Activated CD4-positive, CD25-positive, alpha-beta regulatory T cell treated with anti-CD3 and anti-CD28 coated beads, Interleukin-2, amount 50 U/mL, for 72 hours (primary cell): ENCODE measurements at places on chromosomes 7 and 10.
A peak's percentile ranks its signal among the peaks of the same experiment; 100 is the strongest.

- no peak for DNase-seq
Measured at GRCh38 chr10:48964038-48964437, 24.4 kb upstream of the LRRC18 start.

GRCh38 chr7:46152696-46153095 is 231.6 kb upstream of the IGFBP3 start:
- no peak for DNase-seq

DNA sequence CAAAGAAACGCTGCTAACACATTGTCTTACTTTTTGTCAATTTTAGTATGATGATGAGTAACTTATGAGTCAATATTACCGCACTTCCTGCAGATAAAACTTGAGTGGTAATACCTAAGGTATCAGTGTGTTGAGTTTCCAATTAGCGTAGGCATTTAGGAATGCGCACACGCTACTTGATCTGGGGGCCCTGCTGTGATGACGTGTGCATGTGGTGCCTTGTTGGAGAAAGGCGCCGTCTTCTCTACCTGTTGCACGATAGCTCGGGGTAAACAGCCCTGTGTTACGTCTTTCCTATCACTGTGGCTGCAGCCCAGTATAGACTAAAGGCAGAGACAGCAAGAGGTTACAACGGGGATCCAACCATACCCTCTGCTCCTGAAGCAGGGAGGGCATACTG is 476.8 kb upstream of the ADARB2 start:
- no peak for DNase-seq

DNA sequence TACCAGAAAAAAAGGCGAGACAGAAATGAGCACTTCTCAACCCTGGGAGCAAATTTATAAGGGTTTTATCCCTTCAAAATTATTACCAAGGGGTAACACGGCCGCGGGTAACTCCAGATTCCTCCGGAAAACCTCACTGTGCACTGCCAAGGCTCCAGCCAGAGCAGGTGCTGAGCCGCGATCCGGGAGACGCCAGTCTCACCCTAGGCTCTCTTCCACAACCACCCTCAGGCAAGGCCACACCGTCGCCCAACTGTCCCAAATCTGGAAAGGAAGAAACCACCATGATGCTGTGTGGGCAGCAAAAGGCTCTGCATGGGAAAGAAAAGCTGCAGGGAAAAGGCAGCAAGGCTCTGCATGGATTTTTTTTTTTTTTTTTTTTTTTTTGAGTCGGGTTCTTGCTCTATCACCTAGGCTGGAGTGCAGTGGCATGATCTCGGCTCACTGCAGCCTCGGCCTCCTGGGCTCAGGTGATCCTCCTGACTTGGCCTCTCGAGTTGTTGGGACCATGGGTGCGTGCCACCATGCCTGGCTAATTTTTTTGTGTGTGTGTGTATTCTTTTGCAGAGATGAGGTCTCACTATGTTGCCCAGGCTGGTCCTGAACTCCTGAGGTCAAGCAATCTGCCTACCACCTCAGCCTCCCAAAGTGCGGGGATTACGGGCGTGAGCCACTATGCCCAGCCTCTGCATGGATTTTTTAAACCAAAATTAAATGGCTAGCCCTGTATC is 39.0 kb downstream of the MAD1L1 start:
- no peak for DNase-seq

- DNase-seq: no peak
Measured at GRCh38 chr10:1418031-1418550, 319.2 kb downstream of the ADARB2 start.

- DNase-seq: no peak
Measured at GRCh38 chr10:44036425-44036824, 348.5 kb downstream of the CXCL12 start.

DNA sequence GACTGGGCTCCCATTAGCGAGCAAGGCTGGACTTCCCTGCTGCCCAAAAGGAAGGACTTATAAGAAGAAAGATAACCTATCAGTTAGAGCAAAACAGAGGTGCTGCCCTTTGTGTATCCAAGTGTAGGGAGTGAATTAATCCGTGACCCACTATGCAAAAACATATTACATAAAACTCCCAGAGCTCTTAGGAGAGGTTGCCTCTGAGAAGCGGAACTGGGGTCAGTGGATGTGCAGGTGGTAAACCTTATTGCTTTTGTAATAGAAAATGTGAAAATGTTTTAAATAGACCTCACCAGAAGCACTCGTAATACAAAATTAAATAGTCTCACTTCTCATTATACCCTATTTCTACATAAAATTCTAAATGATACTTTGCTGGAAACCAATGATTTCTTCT is 17.1 kb upstream of the IL6 start:
- DNase-seq: no peak

DNA sequence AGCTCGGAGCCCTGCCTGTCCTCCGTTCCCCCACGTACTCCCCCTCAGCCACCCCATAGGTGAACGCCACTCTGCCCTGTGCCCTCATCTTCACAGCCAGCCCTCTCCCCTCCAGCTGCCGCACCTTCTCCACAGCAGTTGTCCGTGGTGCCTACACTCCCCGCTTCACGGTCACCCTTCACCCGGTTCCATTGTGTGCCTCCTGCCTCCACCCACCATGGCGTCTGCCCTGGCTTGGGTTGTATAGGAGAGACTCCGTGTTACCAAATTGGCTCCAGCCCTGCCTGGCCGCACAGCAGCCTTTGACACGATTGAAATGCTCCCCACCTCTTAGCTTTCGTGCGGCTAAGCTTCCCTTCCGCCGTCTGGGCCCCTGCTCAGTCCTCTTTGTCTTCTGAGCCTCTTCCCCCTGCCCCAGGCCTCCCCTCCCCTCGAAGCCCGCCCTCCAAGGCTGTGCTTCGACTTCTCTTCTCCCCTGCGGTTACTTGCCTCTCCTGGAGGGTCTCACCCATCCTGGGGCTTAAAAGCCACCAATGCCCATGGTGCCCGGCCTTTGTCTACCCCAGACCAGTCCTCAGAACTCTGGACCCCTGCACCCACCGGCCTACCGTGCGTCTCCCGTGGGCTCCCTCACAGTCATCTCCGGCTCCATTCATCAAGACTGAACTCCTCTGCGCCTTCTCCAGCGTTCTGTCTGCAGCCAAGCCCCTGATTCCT is 18.5 kb upstream of the NODAL start:
- no peak for DNase-seq

DNA sequence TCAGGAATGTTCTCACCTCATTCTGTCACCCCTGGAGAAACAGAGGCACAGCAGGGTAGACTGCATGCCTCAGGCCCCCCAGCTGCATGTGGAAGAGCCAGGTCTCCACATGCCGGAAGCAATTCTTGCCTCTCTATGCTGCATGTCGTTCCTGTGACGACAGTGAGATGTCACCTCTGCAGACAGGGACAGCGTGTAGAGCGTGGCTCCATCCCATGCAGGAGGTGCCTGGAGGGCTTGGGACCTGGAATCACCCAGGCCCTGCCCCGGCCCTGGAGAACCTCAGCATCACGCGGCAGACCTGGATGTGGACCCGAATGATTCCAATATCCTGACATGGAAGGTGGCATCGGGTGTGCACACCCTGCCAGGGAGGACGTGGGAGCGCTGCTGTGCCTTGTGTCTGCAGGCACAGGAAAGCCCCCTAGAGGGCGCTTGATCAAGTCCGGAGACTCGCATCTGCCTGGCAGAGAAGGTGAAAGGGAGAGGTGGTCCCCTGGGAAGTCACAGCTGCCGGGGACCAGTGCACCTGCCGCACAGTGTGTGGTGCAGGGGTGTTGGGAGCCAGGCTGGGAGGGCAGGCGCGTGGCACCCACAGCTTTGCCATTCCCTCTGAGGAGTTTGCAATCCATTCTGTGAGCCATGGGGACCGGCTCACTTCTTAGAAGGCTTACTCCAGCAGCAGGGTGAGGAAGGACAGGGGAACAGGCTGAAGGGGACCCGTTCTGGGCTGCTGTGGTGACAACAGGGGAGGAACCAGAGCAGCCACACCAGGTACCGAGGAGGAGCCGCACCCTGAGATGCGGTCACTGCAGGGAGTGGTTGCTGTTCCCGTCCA is 45.3 kb upstream of the EN2 start:
- DNase-seq: peak; percentile 53

GRCh38 chr7:23473844-23474093 is 3.5 kb upstream of the IGF2BP3 start:
- DNase-seq: no peak

DNA sequence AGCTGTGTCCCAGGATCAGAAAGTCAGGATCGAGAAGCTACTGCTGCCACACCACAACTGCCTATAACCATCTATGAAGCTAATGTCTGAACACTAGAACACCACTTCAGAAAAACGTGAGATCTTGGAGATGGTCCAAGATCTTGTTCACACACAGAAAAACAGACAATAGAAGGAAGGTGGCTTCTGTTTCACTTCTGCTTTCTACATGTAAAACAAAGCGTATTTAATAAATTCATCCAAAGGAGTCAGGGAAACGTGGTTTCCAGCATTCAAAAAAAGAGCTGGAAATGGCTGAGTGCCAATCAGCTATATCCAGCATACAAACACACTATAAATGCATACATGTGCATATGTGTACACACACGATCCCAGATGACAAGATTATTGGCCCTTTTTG is 70.2 kb upstream of the CCDC71L start:
- no peak for DNase-seq

DNA sequence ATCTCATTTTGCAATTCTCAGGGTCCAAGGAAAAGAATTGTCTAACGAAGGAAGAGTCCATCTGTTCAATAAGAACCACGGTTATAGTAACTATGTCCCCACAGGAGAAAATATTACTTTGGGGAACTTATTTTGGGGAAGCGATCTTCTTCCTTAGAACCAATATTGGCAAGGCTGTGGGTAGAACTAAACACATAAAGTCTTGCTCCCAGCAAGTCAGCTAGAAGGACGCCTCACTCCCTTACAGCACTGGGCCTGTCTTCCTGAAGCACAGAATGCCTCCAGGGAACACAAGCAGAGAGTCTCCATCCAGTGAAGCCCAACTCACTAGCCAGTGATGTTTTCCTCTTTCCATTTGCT is 30.2 kb downstream of the C10orf71 start:
- DNase-seq: no peak

- no peak for DNase-seq
Measured at GRCh38 chr7:8605221-8605620, 171.8 kb downstream of the NXPH1 start.

GRCh38 chr7:48083114-48083830 is 5.8 kb upstream of the UPP1 start:
- no peak for DNase-seq

- DNase-seq: no peak
Measured at GRCh38 chr10:132168571-132169030, 18.1 kb upstream of the DPYSL4 start.

DNA sequence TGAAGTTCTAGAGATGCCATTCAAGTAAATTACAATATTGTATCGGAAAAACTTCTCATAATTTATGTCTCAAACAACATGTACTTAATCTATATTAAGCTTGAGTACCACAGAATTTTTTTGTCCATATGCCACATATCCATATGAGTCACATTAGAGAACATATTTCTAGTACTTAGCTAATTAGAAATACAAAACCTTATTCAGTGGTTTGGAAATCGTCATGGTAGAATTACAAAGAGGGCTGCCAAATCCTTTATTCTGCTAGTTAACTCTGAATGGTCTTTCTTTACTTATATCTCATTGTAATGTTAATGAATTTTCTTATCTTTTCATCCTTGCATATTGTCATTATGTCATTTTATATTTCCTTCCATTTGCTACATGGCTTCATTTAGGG is 9.0 kb upstream of the VIM start:
- DNase-seq: no peak

DNA sequence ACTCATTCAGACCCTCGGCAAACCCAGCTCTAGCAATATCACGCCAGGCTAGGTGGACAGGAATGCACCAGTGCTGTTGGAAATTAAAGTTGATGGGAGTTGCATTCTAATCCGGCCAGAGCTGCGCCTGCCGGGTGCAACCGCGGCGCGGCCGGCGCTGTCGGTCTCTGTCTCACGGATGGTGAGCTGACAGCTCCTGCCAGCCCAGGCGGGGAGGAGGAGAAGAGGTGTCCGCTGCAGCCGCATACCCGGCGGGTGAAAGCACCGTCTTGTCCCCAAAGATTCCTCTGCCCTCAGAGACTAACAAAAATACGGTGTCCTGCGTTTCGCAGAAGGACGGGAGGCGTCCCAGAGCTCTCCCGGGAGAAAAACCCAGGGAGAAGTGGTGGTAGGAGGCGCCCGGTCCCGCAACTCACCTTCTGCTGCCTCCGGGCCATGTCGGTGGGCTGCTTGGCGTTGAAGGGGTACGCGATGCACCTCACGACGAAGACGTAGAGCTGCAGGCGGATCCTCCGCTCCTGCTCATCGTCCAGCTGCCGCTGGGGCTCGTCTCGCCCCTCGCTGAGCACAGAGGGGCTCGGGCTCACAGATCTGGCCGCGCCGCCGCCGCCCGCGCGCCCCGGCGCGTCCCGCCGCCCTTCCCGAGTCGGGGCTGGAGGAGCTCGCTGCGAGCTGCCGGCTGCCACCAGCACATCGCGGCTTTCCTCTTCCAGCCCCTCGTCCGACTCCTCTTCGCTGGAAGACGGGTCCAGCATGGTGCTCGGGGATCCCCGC is 490 bp downstream of the CADPS2 start:
- DNase-seq: no peak

DNA sequence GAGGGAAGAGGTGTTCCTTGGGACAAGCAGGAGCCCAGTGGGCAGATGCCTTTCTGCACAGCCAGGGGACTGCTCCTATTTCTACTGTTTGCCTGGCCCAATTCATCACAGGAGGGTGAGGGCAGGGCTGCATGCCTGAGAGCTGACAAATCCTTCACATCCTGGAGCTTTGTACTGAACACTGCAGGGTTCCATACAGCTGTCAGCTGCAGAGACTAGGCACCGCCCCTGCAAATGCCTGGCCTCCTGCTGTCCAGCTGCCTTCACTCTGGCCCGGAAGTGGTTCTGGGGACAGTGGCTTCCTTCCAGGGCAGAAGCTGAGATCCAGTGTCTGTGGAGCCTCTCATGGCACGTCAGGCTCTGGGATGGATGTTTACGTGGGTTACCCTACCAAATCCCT is 470.7 kb downstream of the DNAJB6 start:
- no peak for DNase-seq

DNA sequence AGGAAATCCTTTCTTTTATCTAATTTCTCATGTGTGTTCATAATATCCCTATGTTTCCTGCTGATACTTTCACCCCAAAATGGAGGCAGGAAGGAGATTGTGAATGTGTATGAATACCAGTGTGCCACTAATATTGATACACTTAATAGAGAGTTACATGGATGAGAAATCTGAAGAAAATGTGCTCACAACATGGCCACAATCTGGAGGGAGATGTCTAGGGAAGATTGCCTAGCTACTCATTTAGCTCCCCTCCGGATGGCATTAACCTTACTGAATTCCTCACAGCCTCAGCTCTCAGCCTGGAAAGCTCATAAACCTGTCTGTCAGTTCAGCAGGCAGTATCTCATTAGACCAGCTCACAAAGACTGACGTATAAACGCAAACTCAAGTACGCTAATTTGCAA is 23.4 kb upstream of the DMTF1 start:
- no peak for DNase-seq

DNA sequence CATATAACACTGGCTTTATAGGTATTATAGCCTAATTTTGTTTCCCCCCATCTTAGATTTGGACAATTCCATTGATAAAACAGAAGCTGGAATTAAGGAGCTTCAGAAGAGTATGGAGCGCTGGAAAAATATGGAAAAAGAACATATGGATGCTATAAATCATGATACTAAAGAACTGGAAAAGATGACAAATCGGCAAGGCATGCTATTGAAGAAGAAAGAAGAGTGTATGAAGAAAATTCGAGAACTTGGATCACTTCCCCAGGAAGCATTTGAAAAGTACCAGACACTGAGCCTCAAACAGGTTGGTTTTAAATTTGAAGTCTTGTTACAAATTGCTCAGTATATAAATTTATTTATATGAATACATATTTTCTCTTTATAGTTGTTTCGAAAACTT is 34.1 kb downstream of the SMC3 start:
- DNase-seq: no peak
